ENCODE measurements at places on chromosomes 3 and 15.

DNA sequence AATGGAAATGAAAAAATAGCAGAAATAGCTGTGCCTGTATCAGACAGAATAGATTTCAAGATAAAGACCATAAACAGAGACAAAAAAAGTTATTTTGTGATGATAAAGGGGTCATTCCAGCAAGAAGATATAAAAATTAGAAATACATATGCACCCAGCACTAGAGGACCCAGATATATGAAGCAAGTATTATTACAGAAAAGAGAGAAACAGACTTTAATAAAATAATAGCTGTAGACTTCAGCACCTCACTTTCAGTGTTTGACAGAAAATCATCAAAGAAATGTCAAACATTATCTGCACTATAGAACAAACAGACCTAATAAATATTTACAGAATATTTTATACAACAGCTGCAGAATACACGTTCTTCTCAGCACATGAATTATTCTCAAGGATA is 783.7 kb downstream of the PLOD2 start:
- no peak for DNase-seq

DNA sequence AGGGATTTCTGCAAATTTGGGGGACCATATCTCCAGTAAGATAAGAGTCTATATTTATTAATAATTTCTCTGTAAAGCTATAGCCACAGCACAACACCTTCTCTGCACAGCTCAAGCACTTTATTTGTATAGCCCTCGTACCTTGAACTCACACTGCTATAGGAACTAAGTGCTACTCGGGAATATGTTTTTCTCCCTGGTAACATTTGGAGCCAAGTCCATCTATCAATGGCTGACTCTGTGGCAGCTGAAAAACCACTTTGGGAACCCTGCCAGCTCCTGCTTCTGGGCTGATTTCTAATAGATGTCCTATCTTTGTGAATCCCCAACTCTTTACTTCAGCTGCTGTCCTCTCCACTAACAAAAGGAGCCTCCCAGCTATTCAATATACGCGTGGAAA is 298.5 kb downstream of the GBE1 start:
- no peak for DNase-seq

- DNase-seq = no peak
Measured at GRCh38 chr3:131544557-131544956, 41.8 kb upstream of the MRPL3 start.

GRCh38 chr3:31210068-31210645 is 315.7 kb upstream of the GADL1 start:
- no peak for DNase-seq

GRCh38 chr15:85463276-85463892 is 83.0 kb downstream of the AKAP13 start:
- DNase-seq = no peak

GRCh38 chr15:36517758-36518157 is 61.7 kb upstream of the CDIN1 start:
- DNase-seq = no peak

- no peak for DNase-seq
Measured at GRCh38 chr15:63970621-63971426, 75.5 kb downstream of the DAPK2 start.

DNA sequence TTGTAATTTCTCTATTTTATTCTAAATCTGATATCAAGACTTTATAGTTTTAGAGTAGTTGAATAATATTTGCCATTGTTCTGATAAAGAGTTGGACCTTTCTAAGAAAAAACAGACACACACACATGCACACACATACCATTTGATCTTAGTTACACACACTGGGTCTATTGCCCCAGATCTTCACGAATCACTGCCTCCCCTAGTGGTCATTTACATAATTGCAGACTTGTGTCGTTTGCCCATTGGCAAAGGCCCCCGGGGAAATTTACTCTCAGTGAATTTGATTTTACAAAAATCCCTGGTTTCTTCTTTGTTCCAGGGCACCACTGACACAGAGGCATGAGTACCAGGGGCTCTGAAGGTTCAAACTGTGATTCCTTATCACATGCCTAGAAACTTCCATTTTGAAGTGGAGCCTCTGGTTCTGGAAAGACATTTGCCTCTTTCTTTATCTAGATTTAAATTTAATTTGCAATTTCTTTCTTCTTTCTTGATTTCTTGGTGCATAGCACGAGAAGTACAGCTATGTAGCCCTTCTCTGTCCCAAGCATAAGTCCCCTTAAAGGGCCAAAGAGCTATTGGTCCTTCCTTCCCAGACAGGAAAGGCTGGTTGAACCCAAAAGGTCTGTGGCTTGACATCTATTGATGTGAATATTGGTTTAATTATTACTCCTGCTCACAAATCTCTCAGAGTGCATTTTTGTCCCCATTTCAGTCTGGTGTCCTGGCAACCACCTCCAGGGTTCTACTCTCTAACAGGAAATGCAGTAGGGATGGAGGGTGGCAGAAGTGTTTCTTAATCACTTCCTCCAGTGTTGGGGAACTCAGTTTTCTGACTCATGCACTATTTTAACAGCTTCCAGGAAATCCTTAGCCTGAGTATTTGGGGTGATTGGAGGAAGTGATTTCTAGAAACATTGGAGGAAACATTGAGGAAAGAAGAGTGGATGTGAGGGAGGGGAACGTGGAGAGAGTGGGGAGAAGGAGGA is 32.4 kb upstream of the SLC6A11 start:
- DNase-seq = no peak

GRCh38 chr15:99275061-99275460 is 23.8 kb downstream of the LRRC28 start:
- no peak for DNase-seq

DNA sequence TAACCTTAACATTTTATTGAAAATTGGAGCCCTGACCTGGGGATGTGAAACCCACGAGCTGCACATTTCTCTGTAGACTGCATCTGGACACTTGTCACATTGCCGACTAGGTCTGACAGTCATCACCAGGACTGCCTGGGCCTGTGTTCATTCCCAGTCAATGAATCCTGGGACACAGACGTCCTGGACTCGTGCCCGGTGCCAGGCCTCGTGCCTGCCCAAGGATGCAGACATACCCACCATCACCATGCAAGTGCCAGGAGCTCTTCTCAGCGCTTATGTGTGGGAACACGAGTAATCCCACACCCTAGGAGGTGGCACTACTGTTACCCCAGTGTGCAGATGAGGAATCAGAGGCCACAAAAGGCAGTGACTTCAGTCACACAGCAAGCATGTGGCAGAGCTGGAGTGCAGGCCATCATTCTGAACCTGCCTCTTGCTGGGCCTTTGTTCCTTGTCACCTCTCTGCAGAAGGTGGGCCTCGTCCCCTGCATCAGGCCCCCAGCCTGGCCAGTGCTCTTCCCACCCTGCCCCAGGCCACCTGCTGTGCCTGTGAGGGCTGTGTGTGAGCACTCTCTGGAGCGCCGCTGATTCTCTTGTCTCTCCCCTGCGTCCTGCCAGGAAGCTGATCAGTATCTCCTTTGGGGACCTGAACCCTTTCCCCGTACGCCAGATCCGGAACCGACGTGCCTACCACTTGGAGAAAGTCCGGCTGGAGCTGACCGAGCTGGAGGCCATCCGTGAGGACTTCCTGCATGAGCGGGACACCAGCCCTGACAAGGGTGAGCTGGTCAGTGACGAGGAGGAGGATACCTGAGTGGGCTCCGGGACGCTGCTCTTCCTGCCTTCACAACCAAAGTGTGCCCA is 58.5 kb downstream of the ADAMTS7 start:
- no peak for DNase-seq

DNA sequence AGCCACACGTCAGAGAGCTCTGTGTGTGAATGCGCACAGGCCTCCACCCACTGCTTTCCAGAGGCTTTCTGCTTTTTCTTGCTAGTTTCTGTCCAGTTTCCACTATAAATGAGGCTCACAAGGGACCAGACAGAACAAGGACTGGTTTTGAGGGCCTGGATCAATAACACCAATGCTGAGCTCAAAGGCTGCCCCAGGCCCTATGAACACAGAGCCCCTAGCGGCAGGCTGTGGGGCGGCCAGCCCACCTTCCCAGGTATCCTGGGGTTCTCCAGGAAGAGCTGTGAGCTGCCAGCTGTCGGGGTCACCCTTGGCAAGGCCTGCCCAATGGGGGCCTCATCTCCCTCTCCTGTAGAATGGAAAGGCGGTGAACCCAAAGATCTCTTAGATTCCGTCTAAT is 2.2 kb upstream of the ITIH3 start:
- DNase-seq = no peak
